ENCODE measurements at places on chromosomes 2 and 18. TPM values are rescaled to one million over a fixed set of nuclear protein-coding genes. Genes with fewer than 3 reads are reported as not detected.

Gene SKOR2
- not detected for total RNA-seq

Gene SP140
- 0.87 TPM for total RNA-seq

Gene SP140L
- total RNA-seq = 9.6 TPM

Gene RAD51AP2
- not detected for total RNA-seq

Gene SIX2
- total RNA-seq = not detected

Gene PER2
- 5.4 TPM for total RNA-seq

Gene ADAM23
- total RNA-seq = 10.6 TPM

Gene AFF3
- total RNA-seq = 0.66 TPM

Gene WIPF1
- 40.3 TPM for total RNA-seq

Gene SCG2
- 1.0 TPM for total RNA-seq

Gene PSME4
- 28.6 TPM for total RNA-seq
